ENCODE measurements at places on chromosomes 1 and 21. TPM values are rescaled to one million over a fixed set of nuclear protein-coding genes. Genes with fewer than 3 reads are reported as not detected.

- DNase-seq, result no peak
Measured at GRCh38 chr1:116878804-116879477, 30.8 kb upstream of the PTGFRN start.

GRCh38 chr1:153958961-153959260 is 499 bp upstream of the CRTC2 start:
- DNase-seq, result no peak

The HTR1D gene
- not detected for total RNA-seq

DNA sequence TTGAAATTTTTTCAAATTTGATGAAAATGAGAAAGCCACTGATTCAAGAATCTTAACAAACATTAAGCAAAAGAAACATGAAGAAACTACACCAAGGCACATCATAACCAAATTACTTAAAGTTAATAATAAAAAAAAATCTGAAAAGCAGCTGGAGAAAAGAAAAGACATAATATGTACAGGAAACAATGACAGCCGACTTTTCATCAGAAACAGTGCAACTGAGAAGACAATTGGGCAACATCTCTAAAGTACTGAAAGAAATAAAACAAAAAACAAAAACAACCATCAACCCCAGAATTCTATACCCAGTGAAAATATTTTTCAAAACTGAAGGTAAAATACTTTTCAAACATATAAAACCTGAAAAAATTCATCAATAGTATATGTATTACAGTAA is 73.8 kb upstream of the DMRTA2 start:
- DNase-seq, result no peak

DNA sequence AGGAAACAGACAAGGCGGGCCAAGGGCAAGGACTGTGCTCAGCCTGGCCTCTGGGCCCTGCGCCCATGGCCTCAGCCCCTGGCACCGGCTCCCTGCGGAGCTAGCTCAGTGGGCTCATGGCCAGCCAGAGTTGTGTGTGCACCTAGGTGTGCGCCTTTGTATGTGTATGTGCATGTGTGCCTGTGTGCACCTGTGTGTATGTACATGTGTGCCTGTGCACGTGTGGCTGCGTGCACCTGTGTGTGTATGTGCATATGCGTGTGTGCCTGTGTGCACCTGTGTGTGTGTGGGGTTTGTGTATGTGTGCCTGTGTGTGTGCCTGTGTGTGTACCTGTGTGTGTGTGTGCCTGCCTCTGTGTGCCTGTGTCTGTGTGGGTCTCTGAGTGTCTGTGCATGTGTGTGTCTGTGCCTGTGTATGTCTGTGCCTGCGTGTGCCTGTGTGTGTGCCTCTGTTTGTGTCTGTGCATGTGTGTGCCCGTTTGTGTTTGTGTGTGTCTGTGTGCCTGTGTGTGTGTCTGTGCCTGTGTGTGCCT is 7.4 kb downstream of the GPR137B start:
- no peak for DNase-seq
